NCI-H345 (cell line): ENCODE measurements at places on chromosomes 2 and 18.

DNA sequence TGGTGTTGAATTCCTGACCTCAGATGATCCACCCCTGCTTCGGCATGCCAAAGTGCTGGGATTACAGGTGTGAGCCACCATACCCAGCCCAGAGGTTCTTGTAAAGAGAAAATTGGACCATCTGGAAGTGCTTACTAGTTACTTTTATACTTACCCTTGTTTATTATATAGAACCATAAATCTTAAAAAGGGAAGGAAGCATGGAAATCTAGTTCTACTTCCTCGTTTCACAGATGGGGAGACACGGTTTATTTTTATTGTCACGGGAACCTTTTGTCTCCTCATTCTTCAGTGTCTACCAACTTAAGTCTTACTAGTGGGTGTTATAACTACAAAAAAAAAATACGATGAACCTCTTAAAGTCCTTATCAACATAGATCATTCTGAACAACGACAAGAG, 45.8 kb upstream of the PDK1 start:
- DNase-seq, result no peak

DNA sequence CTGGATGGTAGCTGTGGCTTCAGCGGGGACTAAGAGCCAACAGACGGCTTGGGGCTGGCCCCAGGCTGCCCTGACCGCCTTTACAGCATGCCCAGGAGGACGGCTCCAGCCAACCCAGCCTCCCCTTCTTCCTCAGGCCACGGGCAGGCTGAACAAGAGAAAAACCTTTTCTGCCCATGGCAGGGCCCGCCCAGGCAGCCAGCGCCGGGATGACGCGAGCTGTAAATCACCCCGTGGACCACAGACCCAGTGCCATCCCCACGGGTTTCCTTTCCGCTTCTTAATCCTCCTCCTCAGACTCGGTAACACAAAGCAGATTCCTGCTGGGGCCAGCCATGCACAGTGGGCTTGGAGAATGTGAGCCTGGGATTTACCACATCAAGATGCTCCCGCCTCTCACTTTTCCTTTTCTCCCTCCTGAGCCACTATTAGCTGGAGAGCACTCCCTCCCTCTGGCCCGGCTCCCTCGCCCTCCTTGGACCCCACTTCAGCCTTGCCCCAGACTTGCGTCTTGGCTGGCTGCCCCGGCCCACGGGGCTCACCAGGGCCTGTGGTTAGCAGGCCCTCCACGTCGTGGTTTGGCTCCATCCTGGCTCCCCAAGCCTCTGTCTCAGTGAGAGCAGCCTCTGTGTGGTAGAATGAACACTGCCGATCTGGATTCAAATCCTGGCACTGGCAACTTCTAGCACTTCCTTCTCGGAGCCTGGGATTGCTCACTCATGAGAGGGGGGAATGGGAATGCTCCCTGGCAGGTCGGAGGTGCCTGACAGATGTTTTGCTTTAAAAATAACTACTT, 31.4 kb downstream of the ATOH8 start:
- DNase-seq, result no peak

GRCh38 chr18:34921226-34921625, 120.0 kb upstream of the MAPRE2 start:
- DNase-seq, result no peak

- DNase-seq, result no peak
These were observed 947.2 kb downstream of the ERBB4 start for GRCh38 chr2:211591426-211591825.

- no peak for DNase-seq
These were observed 229.6 kb upstream of the FOSL2 start for GRCh38 chr2:28163028-28163427.

- no peak for DNase-seq
These were observed 75.4 kb downstream of the SP110 start for GRCh38 chr2:230144355-230144754.

- no peak for DNase-seq
These were observed 7.9 kb downstream of the LIPG start for GRCh38 chr18:49569724-49570123.
